ENCODE measurements at places on chromosomes 6 and 20. TPM values are rescaled to one million over a fixed set of nuclear protein-coding genes. Genes with fewer than 3 reads are reported as not detected.

DNA sequence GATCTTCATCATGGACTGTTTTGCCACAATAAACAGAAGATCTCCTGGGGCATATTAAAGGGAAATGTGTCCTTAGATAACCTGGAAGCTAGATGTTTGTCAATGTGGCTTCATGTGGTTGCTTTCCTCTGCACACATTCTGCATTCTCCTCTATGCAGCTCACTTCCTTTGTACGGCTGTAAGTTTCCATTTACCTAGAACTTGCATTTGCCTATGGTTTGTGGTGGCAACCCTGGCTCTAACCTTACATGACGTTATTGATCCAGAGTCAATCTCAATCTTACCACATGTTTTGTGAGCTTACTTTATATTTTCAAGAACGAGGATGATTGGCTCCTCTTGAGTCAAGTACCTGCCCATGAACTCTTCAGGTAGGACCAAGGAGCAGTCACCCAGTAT lies 863.1 kb downstream of the MAFB start:
- no peaks in the 10 kb centered on the region for H3K4me1 ChIP-seq
- peaks cover 8% of the 10 kb centered on the region for H3K27me3 ChIP-seq
- no peak for DNase-seq
- H3K36me3 ChIP-seq, result no peaks in the 10 kb centered on the region
- H3K27ac ChIP-seq, result no peak overlapping the region
- no peak overlapping the region for H3K4me3 ChIP-seq

DNA sequence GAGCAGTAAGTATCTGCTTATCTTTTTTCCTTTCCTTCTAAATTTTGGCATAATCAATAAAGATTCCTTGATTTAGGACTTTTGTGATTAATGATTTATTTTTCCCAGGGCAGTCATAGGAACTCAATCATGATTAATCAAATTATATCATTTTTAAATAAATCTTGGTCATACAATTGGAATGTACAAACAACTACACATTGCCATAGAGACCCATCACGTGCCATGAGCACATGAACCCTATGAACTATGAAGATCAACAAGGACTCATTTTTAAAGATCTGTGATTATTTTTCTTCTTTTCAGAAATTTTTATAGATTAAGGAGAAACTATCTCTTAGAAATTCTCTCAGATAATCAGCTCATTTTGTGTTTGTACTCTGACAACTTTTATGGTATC lies 622.4 kb downstream of the BCKDHB start:
- H3K4me3 ChIP-seq, result no peak overlapping the region
- no peaks in the 10 kb centered on the region for H3K27me3 ChIP-seq
- DNase-seq, result no peak
- H3K4me1 ChIP-seq, result no peaks in the 10 kb centered on the region

Gene NRSN2
- 0.62 TPM for total RNA-seq

Gene MTO1
- total RNA-seq, result 47.4 TPM

DNA sequence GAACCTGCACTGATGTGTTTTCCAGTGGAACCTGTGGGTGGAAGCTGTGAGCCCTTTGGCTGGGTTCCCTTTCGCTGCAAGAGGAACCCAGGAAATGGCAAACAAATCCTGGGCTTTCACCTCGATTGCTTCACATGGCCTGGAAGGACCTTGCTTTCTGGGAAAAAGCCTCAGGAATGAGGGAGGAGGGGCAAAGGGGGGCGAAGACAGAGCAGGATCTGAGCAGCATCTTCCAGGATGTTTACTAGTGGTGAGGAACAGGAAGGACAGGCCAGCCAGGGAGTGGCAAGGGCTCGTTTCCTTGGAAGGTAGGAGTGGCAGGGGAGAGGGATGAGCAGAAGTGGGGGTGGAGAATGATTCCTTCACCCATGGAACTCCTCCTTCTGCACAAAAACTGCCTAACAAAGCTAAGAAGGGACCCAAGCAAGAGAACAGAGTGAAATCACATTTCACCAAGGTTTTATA lies 5.9 kb downstream of the SLC2A10 start:
- DNase-seq, result no peak
- peaks cover 3% of the 10 kb centered on the region for H3K4me1 ChIP-seq
- H3K27ac ChIP-seq, result no peak overlapping the region
- no peak overlapping the region for H3K4me3 ChIP-seq

Gene C20orf141
- not detected for total RNA-seq

Gene TAGAP
- total RNA-seq, result 269 TPM

DNA sequence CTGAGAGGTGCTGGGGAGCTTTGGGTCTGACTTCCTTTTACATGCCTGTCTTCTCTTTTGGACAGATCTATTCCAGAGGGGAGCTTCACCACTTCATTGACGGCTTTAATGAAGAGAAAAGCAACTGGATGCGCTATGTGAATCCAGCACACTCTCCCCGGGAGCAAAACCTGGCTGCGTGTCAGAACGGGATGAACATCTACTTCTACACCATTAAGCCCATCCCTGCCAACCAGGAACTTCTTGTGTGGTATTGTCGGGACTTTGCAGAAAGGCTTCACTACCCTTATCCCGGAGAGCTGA lies 13.1 kb downstream of the PRDM1 start:
- H3K27ac ChIP-seq, result peak overlapping the region; percentile 98
- no peak for DNase-seq
- peaks cover 58% of the 10 kb centered on the region for H3K4me1 ChIP-seq
- H3K36me3 ChIP-seq, result peaks cover 18% of the 10 kb centered on the region
- no peaks in the 10 kb centered on the region for H3K27me3 ChIP-seq

Gene C6orf118
- not detected for total RNA-seq

DNA sequence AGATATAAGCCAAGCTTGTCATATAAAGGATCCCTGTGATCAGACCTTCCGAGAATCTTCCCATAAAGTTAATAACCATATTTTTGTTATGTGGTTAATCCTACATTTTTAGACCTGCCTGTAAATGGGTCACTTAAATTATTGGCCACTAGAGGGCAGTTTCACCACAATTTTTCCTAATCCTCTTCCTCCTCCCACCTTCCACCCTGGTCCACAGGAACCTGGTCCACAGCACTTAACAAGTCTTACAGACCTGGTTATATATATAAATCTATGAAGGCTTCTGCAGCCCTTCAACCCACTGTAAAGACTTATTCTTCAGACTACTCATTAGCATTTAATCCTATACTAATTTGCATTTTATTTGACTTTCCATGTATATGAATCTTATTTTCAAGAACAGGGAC lies 28.3 kb downstream of the MRS2 start:
- no peaks in the 10 kb centered on the region for H3K4me1 ChIP-seq
- H3K27ac ChIP-seq, result no peak overlapping the region
- DNase-seq, result no peak
- H3K36me3 ChIP-seq, result peaks cover 2% of the 10 kb centered on the region

Gene EYS
- total RNA-seq, result not detected

Gene TSBP1
- not detected for total RNA-seq

DNA sequence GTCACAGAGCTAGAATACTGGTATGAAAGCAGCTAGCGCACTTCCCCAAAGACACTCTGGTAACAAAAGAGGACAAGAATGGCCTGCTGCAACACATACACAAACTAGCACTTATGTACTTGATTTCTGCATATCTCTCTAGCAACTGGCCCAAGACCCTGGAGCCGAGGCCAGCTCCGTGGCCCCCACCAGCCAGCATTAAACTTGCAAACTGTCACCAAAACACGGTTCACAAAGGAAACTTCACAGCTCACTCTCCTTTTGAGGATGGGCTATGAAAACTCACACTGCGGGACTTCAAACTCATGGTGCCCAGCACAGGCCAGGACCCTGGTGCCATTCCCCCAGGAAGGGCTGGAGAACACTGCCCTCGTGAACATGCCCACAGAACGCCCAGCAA lies 115.9 kb upstream of the RPS6KA2 start:
- H3K27ac ChIP-seq, result no peak overlapping the region
- no peak overlapping the region for H3K4me3 ChIP-seq

- H3K27me3 ChIP-seq, result no peaks in the 10 kb centered on the region
- no peak overlapping the region for H3K4me3 ChIP-seq
These were observed 1220.3 kb upstream of the CITED2 start for GRCh38 chr6:140594806-140595128.

Gene KIF13A
- total RNA-seq, result 1.4 TPM

DNA sequence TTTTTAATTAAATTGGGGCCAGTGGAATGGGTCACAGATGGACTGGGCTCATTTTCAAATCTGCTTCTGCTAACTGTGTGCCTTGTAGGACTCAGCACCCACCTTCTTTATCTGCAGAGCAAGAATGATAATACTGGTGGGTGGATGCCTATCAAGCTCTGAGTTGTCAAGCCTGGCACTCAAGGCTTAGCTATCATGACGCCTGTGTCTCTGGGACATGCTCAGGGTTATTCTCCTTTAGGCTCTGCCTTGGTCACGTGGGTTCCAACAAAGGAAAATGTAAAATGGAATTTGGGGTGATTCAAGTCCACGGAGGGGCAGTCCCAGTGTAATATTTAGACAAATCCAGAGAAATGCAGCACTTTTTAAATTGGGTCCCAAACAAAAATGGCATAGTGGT lies 202.3 kb downstream of the TSHZ2 start:
- H3K27ac ChIP-seq, result no peak overlapping the region
- H3K4me1 ChIP-seq, result peaks cover 6% of the 10 kb centered on the region
- no peak for DNase-seq
- peaks cover 2% of the 10 kb centered on the region for H3K36me3 ChIP-seq

DNA sequence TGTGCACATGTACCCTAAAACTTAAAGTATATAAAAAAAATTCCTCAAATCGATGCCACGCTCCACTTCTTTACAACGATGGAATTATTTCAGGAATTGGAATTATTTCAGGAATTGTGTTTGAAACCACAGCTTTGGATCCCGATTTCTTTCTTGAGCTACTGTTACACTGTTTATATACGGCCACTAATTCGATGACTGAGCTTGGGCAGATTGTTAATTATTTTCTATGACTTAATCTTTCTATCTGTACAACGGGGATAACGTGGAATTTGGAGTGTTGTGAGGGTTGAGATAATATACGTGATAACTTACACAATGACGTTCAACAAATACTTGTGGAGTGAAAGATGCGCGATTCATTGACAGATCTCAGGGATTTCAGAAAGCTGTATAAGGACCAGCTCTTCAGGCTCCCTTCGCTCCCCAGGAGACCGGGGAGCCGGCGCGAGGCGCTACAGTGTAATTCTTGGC lies 171.3 kb downstream of the SLC16A10 start:
- DNase-seq, result no peak
- peaks cover 15% of the 10 kb centered on the region for H3K27me3 ChIP-seq
- peaks cover 15% of the 10 kb centered on the region for H3K4me1 ChIP-seq
- peak overlapping the region; percentile 93 for H3K27ac ChIP-seq
- peaks cover 4% of the 10 kb centered on the region for H3K36me3 ChIP-seq
- H3K4me3 ChIP-seq, result peak overlapping the region; percentile 86

DNA sequence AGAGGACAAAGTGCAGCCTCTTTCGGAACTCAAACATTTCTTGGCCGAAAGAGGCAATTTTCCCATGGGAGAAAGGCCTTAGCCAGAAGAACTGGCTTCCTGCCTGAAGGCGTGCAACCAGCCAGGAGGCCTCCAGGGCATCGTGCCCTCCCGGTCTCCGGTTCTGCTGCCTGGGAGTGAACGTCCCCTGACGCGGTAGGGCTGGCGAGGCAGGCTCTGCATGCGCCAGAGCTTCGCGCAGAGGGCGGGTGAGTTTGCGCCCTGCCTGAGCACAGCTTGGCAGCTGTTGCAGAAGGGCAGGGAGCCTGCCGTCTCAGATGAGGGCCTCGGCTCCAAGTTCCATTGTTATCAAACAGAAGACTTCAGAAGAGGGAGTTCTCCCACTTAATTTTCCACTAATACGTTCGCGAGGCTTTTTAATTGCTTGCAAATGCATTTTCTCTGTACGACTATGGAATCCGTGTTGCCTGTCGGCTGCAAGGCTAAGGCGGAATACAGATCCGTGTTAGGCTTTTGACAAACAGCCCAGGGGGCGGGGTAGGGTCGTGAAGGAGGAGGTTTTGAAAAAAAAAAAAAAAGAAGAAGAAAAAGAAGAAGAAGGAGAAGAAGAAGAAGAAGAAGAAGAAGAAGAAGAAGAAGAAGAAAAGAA lies 5.5 kb upstream of the TFAP2D start:
- no peak overlapping the region for H3K27ac ChIP-seq
- H3K36me3 ChIP-seq, result peaks cover 3% of the 10 kb centered on the region
- H3K27me3 ChIP-seq, result peaks cover 32% of the 10 kb centered on the region
- no peaks in the 10 kb centered on the region for H3K4me1 ChIP-seq
- no peak for DNase-seq
- no peak overlapping the region for H3K4me3 ChIP-seq

DNA sequence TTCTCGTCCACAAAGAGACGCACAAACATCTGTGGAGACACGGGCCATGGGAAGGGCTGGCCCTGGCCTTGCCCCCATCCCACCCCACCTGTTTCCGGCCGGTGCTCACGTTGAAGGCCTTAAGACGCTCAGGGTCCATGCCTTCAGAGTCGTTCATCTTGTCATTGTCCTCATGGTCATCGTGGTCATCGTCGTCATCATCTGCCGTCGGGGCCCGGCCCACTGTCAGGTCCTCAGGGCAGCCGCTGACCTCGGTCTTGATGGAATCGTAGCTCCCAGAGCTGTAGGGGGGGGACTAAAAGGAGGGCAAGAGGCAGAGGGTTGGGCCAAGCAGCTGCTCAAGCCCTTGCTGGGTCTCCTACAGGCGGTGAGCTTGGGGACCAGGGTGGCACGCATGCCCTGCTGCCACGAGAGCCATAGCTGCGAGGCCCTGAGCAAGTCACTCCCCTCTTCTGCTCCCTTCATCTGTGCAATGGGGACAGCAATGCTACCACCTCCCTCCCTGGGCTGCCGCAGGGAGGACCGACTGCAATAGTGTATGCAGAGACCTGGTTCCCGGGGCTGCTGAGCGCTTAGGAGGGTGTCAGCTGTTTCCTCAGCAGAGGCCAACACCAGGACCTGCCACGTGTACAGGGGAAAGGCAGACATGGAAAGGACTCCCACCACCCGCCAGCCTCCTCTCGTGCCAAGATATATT lies 95.5 kb downstream of the ASXL1 start:
- DNase-seq, result no peak
- H3K27me3 ChIP-seq, result no peaks in the 10 kb centered on the region
- H3K36me3 ChIP-seq, result peaks cover 2% of the 10 kb centered on the region
- no peak overlapping the region for H3K4me3 ChIP-seq

DNA sequence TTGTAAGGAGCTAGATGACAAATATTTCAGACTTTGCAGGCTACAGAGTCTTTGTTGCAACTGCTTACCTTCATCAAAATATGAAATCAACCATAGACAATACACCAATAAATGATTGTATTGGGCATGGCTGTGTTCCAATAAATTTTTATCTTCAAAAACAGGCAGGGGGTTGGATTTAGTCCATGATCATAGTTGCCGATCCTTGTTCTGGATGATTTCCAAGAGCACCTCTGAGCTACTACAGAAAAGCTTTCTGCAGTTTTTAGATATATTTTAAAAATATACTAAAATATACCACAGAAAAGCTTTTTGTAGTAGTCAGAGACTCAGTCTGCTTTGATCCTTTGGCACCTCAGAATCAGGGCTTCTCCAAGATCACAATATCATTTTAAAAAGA lies 145.0 kb downstream of the HTR1B start:
- H3K36me3 ChIP-seq, result no peaks in the 10 kb centered on the region
- H3K27ac ChIP-seq, result no peak overlapping the region
- H3K27me3 ChIP-seq, result no peaks in the 10 kb centered on the region
- DNase-seq, result no peak

- H3K27me3 ChIP-seq, result peaks cover 9% of the 10 kb centered on the region
- no peak overlapping the region for H3K4me3 ChIP-seq
- H3K4me1 ChIP-seq, result no peaks in the 10 kb centered on the region
- no peak for DNase-seq
- H3K27ac ChIP-seq, result no peak overlapping the region
These were observed 31.5 kb downstream of the AAR2 start for GRCh38 chr20:36267605-36268381.
